ENCODE measurements at places on chromosomes 6 and 20.

DNA sequence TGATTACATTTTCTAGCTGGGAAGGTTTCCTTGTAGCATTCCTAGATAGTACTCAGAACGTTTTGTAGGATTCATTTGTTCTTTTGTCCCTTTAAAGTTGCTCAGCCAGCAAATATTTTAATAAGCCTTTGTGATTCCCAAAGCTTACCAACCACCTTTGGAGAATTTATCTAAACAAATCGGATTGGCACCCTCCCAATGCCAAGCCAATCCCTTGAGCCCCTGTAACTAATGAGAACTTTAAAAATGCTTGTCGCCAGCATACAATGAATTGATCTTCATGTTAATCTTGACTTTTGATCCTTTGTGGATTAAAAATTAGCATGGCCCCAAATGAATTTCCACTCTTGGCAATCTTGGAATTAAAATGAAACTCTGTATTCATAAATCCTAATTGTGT lies 559.5 kb downstream of the UTRN start:
- no peak for DNase-seq

- peak; percentile 72 for DNase-seq
Observed at GRCh38 chr20:31974951-31975487, 7.1 kb downstream of the XKR7 start.

- no peak for DNase-seq
Observed at GRCh38 chr6:128167552-128167951, 266.7 kb upstream of the THEMIS start.

DNA sequence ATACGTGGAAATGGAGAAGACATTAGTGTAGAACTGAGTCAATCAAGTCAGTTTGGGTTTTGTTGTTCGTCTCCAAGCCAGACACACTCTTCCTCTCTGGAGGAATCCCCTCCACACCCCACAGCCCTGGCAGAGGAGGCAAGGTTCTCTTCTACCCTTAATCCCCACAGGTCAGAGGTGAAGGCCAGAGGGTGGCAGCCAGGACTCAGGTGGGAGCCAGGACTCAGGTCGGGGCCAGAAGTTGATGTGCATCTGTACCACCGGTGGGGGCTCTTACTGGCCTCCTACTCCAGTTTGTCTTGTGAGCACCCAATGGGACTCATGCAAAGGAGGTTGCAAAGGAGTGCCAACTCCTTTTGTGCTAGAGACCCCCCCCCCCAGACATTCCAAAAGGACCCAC lies 126.4 kb downstream of the TBXT start:
- DNase-seq: no peak

DNA sequence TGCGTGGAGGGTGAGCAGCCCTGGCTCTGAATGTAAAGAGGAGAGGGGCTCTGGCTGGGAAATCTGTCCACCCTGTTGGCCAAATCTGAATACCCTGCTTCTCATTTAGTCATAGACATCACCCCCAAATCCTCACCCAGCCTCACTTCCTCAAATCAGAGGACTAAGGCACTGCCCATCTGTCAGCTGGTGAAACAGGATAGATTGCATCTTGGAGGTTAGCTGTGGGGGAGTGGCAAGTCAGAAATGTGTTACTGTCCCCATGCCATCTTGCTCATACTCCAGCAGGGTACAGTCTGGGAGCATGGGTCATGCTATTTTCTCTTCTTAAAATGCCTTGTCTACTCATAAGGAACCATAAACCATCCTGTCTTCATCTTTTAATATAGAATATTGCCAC lies 9.5 kb upstream of the DTNBP1 start:
- DNase-seq: no peak

DNA sequence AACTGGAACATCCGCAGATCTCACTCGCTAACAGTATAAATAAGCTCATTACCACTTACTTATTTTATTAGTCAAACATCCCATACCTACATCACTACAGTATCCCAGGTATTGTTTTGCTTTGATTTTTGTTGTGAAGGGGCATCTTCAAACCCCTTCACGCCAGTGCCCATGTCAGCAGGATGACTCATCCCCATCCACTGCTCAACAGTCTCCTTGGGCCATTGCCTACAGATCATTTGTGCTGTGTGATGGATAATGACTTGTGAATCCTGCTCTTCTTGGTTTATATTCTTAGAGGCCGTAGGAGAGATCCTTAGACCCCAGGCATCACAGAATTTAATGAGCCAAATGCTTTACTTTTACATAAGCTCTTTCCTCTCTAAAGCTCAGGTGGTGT lies 8.5 kb upstream of the SIRT5 start:
- DNase-seq: no peak

GRCh38 chr6:22227824-22228610 lies 68.8 kb downstream of the PRL start:
- no peak for DNase-seq

DNA sequence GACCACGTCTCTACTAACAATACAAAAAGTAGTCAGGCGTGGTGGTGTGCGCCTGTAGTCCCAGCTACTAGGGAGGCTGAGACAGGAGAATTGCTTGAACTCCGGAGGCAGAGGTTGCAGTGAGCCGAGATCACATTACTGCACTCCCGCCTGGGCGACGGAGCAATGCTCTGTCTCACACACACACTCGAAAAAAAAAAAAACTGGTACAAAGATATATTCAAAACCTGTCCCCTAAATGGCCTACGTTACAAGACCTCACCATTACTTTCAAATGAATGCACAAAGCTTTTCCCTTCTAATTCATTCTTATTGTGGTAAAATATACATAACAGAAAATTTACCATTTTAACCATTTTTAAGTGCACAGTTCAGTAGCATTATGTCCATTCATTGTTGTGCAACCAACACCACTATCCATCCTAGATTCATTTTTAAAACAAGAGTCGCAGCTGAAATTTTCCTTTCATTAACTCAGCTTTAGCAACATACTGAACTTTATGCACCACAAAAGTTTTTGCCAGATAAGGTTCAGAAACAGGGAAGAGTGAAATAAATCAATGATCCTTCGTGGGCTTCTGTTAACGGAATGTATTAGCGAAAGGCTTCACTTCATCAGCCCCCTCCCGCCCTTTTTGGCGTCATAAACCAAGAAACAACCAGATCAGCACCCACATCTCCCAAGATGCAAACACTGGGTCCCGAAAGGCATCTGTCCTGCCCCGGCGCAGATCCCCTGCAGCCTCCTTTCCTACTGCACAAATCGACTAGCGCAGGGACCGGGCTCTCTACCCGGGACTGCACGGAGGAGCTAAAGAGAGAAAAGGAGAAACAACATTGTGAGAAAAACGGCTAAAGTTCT lies 825 bp upstream of the FAM135A start:
- DNase-seq: no peak

GRCh38 chr6:45710304-45710821 lies 305.3 kb downstream of the CLIC5 start:
- DNase-seq: no peak

DNA sequence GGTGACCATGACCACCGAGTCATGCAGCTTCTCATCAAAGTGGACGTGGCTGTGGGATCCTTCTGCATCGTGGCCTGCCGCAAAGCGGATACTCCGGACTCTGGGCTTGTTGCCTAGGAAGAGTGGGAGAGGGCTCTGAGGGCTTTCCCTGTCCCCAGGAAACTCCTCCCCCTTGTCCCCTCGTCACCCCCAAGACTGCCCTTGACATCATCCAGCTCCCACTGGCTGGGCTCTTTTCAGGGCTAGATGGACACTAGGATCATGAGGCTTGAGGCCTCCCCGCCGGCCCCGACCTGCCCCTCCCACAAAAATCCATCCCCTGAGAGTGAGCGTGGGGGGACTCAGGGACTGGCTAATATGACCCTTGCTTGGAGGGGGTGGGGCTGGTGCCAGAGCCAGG lies 9.0 kb downstream of the ADISSP start:
- no peak for DNase-seq

GRCh38 chr6:87366899-87367298 lies 22.3 kb downstream of the C6orf163 start:
- DNase-seq: no peak

DNA sequence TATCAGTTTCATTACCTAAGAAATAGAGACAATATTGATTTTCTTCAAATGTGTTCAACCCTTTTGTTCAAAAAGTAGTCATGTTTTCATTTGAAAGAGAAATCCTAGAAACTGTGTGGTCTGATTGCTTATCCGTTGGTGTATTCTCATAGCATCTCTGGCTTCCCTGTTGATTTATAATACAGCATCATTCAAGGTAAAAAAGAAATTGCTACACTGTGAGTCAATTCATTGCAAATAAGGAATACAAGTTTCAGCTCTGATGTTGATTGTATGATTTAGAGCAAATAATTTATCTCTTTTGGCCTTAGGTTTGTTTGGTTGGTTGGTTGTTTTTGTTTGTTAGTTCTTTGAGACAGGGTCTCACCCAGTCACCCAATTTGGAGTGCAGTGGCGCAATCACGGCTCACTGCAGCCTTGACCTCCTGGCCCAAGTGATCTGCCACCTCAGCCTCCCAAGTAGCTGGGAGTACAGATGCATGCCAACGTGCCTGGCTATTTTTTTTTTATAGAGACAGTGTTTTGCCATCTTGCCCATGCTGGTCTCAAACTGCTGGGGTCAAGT lies 185.5 kb upstream of the TNFAIP3 start:
- DNase-seq: no peak

GRCh38 chr6:142886431-142887170 lies 58.4 kb downstream of the HIVEP2 start:
- no peak for DNase-seq

DNA sequence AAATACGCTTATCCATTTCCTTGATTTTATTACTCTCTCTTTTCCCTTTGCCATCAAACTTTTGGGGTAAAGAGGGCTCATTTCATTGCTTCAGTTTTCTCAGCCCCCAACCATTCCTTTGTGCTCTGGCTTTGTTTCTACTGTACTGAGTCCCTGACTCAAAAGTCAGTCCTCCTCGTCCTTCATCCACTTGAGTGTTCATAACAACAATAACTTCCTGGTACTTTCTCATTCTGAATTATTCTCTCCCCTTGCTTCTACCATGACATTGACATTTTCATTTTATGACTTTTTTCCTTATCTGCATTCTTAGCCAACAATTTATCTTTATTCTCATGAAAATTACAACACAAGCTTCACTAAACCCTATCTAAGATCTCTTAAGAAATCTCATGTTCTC lies 911 bp downstream of the ENPP3 start:
- DNase-seq: no peak

GRCh38 chr20:49288250-49288751 lies 10.4 kb upstream of the ZNFX1 start:
- no peak for DNase-seq

DNA sequence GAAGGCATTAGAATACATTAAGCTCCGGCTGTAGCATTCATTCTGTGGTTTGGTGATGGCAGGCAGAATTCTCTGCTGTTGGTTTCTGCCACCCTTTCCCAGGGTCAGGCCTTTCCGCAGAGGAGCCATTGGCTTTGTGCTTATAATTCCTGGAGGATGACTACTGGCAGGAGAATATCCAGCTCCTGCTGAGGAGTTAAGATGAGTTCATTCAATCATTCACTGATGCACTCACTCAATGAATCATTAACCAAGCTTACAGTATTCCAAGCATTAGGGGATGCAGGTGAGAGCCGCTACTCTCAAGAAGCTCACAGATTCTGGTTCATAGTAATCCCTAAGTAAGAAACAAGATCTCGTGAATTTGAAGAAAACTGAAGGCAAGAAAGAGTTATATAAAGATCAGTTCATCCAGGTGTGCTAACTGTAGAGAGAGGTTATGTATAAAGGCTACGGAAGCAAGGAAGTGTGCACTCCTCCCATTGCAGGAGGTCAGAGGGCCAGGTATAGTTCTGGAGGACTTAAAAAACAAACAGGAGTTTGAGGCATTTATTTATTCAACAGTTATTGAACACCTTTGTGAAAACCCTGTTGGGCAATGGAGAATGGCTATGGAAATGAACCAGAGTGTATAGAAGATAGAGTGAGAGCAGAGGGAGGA lies 75.5 kb downstream of the HMGN3 start:
- DNase-seq: no peak

DNA sequence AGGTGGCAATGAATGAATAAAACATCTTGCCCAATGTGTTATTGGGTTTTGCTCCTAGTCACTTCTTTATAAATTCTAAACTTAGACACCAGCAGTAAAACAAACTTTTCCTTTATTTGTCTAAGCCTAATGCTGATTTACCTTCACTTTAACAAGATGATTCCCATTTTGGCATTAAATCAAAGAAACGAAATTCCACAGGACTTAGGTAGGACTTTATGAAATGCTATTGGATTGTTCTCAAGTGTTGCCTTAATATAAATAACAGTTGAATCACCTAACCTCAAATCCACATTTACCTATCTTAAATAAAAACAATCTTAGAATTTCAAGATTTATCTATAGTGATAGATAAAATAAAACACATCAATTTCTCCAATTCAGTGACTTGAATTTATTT lies 831.8 kb downstream of the EPHA7 start:
- DNase-seq: no peak

GRCh38 chr6:85472744-85473143 lies 22.9 kb downstream of the NT5E start:
- no peak for DNase-seq

GRCh38 chr20:56237335-56237734 lies 11.2 kb upstream of the MC3R start:
- DNase-seq: no peak
